ENCODE measurements at places on chromosomes 5 and 9.

GRCh38 chr5:123785162-123786071 is 273.4 kb downstream of the CSNK1G3 start:
- DNase-seq: no peak

GRCh38 chr9:78438780-78439179 is 141.9 kb downstream of the PSAT1 start:
- DNase-seq: no peak

- DNase-seq: no peak
Measured at GRCh38 chr5:98755406-98755805, 18.1 kb upstream of the RGMB start.

- DNase-seq: no peak
Measured at GRCh38 chr5:107541400-107541799, 129.3 kb downstream of the EFNA5 start.

- no peak for DNase-seq
Measured at GRCh38 chr9:93205045-93205768, 21.3 kb downstream of the WNK2 start.

- no peak for DNase-seq
Measured at GRCh38 chr5:44365345-44365744, 23.9 kb downstream of the FGF10 start.

DNA sequence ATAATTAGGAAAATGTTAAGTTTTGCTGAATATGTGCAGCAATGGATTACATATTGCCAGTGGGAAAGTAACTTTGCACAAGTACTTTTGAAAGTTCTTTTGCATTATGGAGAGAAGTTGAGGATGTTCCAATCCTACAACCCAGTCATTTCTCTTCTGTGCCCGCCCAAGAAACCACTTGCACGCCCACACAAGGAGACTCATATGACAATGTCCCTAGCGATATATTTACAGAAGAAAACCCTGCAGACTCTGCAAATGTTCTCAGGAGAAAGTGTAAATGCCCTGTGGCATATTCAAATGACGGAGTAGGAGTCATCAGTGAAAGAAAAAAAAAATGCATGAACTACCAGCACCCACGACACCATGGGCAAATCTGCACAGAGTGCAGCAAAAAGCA is 356.5 kb downstream of the CTNND2 start:
- DNase-seq: no peak

Data from CD4-positive, alpha-beta T cell treated with Interleukin-6 for 4 hours (primary cell).